ENCODE measurements at places on chromosomes 5 and 9.

GRCh38 chr9:14466828-14467227, 152.9 kb upstream of the NFIB start:
- no peak for DNase-seq

GRCh38 chr9:123085916-123086315, 52.4 kb downstream of the GPR21 start:
- no peak for DNase-seq

DNA sequence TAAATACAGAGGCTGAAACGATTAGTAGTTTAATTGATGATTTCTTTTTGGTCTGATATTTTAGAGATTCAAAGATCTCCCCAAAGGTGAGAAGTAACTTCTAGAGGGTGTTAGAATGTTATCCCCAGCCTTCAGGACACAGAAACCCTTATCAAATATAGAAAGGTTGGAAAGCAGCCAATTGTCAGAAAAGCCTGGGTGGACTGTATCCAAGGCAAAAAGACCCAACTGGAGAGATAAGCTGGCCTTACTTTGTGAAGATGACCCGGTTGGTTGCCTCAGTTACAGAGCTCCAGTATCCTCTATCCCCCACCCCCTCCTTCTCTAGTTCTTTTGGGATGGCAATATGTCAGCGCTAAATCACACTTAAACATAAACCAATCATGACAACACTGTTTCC, 75.7 kb downstream of the GCNT4 start:
- DNase-seq, result no peak

- DNase-seq, result no peak
These were observed 37.1 kb upstream of the PALM2AKAP2 start for GRCh38 chr9:109742776-109743348.

- no peak for DNase-seq
These were observed 19.3 kb upstream of the GPR150 start for GRCh38 chr5:95600557-95600956.

GRCh38 chr9:34557426-34558321, 31.9 kb downstream of the CNTFR start:
- no peak for DNase-seq

- DNase-seq, result no peak
These were observed 51.6 kb downstream of the MACROH2A1 start for GRCh38 chr5:135347392-135347791.

GRCh38 chr5:65539827-65540226, 23.1 kb downstream of the CENPK start:
- no peak for DNase-seq

DNA sequence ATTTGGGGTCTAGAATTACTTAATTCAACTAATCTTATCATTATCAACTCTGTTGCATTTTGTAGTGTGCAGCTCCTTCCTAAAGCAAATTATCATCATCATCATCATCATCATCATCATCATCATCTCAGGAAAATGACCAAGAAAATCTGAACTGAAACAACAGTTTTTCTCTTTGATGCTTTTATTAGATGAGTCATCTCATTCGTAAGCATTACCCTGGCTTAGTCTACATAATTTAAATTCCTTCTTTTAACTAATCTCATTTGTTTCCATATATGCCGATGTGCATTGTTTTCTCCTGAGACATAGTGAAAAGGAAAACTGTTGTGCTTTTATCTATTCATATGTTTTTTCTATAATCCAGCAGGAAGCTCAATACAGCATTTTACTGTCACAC, 173.0 kb upstream of the PDE4D start:
- no peak for DNase-seq

- DNase-seq, result no peak
These were observed 198.8 kb upstream of the EFNA5 start for GRCh38 chr5:107869438-107870115.

- DNase-seq, result no peak
These were observed 344.2 kb downstream of the SPATA31D1 start for GRCh38 chr9:82332774-82333152.

GRCh38 chr5:130078661-130079060, 174.4 kb downstream of the CHSY3 start:
- DNase-seq, result no peak

DNA sequence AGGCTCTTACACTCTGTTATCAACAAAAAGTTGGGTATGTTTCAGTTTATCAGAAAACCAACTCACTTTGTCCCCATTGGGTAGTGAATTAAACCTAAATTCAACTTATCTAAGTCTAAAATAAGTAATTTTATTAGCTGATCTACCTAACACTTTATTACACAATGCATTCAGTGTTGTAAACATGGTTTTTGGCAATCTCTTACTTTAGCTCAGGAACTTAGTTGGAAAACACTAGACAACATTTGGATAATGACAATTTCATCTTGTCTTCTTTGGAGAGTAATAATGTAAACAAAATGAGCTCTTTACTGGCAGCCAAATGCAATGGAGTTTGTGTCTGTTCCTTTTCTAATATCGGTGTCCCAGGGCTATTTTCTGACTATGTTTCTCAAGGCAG, 33.0 kb downstream of the FGF10 start:
- no peak for DNase-seq

GRCh38 chr9:14827805-14828204, 82.4 kb downstream of the FREM1 start:
- DNase-seq, result no peak

DNA sequence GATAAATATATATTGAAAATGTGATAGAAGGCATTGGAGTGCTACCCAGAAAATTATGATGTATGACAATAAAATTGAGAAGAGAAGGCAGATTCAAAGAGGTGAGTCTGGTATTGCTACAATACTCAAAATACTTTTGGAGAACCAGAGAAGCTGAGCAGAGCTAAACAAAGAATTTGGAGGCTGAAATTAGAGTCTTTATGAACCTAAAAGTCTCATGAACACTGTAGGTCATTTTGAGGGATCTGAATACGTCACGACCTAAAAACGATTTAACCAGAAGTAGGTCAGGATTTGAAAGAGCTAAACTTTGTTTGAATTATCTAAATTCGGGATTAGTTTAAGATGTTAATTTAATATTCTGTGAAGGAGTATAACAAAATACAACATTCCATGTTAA, 182.4 kb upstream of the CDH9 start:
- no peak for DNase-seq

- no peak for DNase-seq
These were observed 339.2 kb downstream of the ADAMTS6 start for GRCh38 chr5:65142511-65143011.

DNA sequence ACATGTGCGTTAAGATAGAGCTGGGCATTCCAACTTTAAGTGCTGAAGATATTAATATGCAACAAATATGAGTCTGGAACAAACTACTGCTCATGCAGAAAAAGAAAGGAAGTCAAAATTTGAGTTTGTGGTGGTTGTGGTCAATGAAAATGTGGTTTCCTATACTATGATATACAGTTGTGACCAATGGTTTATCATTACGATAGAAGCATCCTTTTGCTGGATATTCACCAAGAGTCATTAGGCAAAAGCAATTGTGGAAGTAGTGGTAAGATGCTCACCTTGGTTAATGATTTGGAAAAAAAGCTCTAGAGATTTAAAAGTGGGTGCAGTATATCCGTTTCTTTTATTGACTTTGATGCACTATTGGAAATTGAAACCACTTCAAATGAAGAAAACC, 1007.0 kb downstream of the NR2F1-AS1 start:
- no peak for DNase-seq

Data from stimulated activated naive B cell treated with anti-CD40 and anti-IgM and Interleukin-4, amounts not matched to agents 10 μg/mL and 1 μg/mL and 100 μg/mL, for 72 hours (primary cell).